A549 (cell line): ENCODE measurements at places on chromosomes 13 and 19. TPM values are rescaled to one million over a fixed set of nuclear protein-coding genes. Genes with fewer than 3 reads are reported as not detected.

TMEM255B gene
- polyA plus RNA-seq, result 0.28 to 1.1 TPM (median 1.1 TPM) in 3 replicates

TNNT1 gene
- 118 to 155 TPM (median 155 TPM) in 3 replicates for polyA plus RNA-seq

- no peak for DNase-seq
Observed at GRCh38 chr13:30796631-30797601, 61.6 kb downstream of the ALOX5AP start.

DNA sequence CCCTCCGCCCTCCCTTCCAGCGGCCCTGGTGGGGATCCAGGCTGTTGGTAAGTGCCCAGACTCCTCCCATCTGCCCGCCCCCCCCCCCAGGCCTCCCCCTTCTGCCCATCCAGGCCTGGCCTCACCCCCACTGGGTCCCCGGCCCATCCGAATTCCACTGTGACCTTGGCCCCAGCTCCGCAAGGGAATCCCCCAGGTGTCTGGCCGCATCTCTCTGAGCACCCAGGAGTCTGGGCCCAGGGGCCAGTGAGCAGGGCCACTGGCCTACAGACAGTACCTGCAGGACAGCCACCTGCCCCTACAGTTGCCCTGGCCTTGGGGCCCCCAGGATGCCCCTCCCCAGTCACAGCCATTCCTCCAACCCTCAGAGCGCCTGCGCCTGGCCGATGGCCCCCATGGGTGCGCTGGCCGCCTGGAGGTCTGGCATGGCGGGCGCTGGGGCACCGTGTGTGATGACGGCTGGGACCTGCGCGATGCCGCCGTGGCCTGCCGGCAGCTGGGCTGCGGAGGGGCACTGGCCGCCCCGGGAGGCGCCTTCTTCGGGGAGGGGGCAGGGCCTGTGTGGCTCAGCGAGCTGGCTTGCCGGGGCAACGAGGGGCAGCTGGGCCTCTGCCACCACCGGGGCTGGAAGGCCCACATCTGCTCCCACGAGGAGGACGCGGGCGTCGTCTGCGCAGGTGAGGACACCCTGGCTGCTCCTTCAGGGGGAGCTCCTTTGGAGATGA, 912 bp downstream of the SSC5D start:
- DNase-seq, result no peak

GRCh38 chr13:22017226-22017625, 346.4 kb downstream of the FGF9 start:
- DNase-seq, result no peak

DNA sequence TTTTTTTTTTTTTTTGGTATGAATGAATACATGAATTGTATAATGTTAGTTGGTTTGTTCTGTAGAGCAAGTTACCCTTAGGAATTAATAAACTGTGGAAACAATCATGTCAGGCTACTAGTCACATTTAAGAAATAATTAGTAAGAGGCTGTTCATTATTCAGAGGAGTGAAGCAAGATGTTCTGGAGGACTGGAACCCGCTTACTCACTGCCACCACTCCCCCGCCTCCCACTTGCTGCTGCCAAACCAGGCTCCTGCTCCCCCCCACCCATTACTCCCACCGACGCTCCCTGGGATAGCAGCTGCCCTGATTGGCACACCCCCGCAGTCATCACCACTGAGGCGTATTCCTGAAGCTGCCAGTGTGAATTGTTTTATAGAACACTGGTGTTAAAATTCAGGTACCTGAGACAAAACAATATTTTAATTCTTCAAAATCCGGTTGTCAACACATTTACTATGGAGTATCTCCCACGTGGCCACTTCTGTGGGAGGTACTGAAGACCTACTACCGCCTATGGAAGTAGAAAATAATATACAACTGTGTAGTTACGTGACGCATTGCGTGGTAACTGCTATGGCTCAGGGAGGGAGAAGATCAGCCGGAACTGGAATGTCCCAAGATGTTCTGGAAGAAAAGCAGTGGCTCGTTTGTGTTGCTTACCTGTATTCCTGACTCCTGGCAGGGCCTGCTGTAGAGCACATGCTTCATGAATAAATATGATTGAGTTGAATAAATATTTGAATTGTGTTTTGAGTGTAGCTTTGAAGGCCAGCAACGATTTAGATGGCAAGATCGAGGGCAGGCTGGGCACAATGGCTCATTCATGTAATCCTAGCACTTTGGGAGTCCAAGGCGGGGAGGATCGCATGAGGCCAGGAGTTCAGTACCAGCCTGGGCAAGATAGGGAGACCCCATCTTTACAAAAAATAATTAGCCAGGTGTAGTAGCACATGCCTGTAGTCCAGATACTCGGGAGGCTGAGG, 1.7 kb downstream of the DPY19L3 start:
- DNase-seq, result no peak

GRCh38 chr13:94313321-94313910, 166.1 kb downstream of the DCT start:
- DNase-seq, result no peak

DNA sequence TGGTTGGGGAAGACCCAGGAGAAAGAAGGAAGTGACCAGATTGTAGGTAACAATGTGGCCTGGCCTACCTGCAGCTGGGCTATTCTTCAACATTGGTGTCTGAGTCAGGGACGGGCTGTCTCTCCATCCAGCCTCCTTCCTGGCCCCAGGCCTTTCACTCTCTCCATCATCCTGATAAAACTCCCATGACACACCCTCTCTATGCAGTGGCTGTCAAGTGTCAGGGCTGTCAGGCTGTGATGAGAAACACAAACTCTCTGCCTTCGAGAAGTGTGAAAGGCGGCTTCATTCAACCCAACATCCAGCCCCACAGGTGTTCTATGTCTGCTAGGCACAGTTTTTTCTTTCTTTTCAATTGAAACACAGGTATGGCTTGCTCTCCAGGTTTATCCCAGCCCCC, 153.3 kb upstream of the VSTM2B start:
- DNase-seq, result no peak

DNA sequence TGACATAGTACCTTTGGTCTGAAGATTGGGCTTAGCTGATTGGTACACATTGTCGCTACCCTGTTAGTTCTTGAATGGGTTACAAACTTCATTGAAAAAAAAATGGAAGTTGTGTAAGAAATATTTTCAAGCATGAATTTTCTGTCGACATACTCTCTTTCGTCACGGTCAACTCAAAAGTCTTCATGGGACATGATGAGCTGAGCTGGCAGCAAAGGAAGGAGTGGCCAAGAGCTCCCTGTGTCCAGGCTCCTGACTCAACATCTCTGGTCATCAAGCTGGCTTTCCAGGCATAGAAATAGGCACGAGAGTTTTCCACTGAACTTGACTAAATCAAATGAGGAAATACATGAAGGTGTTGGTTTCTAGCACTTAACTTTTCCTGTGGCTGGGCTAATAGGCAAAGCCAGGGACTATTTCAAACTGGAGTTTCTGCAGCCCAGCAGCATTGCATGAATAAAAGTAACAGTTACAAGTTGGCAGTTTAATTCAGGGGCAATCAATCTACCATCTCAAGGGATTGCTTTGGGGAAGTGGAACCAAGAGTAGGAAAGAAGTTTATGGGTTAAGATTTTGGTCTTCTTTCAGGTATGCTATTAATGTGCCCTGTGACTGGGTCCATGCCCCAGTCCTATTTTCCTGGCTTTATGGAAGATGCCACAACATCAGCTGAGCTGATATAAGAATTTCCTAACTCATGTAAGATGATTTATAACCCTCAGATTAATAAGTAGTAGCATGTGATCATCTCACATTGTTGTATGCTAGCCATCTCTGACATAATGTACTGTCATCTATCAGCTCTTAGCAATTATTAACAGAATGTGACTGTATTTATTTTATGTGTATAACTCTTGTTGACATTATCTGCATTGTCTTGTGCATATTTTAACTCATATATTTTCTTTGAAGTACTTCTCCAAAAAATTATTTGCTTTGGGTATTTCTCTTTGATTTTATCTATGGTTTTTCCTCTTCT, 385.8 kb downstream of the DLEU7 start:
- DNase-seq, result no peak

DNA sequence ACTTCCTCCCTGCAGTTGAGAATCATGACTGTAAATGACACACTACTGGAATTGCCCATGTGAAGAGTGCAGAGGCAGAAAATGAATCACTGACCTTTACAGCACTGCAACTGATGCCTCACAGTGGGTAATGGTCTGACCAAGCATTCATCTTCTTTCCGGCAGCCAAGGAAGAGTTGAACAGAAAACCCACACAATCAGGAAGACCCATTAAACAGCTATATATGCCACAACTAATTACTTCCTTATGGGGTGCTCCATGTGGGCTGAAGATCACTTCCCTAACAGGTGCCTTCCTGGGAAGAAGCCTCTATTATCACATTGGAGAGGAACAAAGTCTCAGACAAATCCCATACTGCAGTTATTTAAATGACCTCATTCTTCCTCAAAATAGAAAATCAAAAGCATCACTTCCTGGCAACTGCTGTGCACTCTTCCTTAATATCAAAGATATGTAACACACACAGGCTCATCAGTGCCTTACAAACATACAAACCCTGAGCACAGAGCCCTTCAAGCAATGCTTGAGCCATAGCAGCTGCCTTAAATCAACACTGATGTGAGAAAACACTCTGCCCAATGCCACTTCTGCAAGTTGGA, 45.8 kb downstream of the RUBCNL start:
- no peak for DNase-seq
